ENCODE measurements at places on chromosomes 16 and 17.

- peak; percentile 81 for DNase-seq
Measured at GRCh38 chr17:46942441-46943217, 19.7 kb downstream of the GOSR2 start.

DNA sequence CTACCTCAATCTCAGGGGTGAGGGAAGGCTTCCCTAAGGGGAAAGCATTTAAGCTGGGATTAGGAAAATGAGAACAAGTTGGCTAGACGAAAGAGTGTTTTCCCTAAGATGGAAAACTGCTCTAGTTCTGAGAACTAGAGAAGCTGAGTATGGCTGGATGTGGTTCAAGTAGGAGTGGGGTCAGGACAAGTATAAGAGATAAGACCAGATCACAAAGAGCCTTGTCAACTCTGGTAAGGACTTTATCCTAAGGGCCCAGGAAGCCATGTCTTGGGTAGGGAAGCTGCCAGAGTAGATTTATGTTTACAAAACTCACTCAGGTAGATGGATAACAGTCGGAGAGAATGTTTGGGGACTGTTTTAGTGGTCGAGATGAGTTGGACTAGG is 1.7 kb downstream of the ANKS4B start:
- DNase-seq: no peak

DNA sequence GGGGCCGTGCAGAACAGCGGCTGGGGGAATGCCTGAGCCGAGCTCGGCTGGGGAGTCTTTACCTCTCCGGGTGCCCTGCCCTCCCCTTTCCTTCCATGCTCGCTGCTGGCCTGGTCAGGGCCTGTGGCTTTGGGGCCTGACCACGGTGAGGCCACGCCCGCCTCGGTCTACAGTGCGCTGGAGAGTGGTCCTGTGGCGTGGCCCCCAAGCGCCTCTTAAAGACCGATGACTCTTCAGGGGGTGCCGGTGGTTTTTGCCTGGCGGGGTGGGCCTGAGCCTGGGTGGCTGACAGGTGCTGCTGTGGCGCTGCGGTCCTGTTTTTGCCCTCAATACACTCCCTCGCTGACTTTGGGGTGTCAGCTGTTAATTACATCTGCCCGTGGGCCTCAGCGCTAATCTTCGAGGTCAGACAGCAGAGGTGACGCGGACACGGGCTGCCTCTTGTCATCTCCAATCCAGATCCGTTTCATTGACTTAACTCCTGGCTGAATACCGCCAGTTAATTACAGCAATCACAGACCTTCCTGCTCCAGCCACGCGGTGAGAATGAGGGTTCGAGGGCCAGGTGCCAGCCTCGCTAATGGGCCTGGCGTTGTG is 29.7 kb downstream of the GSE1 start:
- DNase-seq: no peak

DNA sequence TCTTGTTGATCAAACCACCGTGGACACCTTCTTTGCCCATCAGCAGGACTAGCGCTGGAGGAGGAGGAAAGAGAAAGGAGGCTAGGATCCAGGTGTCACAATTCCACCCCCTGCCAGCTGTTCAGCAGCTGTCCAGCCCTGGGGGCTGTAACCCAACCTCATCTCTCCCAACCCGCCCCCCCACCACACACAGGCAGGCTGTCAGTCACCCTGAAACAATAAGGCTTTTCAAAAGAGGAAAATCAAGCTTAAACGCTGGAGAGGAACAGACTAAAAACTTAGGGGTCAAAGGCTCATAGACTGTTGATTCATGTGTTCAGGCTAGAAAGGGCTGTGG is 2.4 kb downstream of the PFN1 start:
- DNase-seq: no peak

DNA sequence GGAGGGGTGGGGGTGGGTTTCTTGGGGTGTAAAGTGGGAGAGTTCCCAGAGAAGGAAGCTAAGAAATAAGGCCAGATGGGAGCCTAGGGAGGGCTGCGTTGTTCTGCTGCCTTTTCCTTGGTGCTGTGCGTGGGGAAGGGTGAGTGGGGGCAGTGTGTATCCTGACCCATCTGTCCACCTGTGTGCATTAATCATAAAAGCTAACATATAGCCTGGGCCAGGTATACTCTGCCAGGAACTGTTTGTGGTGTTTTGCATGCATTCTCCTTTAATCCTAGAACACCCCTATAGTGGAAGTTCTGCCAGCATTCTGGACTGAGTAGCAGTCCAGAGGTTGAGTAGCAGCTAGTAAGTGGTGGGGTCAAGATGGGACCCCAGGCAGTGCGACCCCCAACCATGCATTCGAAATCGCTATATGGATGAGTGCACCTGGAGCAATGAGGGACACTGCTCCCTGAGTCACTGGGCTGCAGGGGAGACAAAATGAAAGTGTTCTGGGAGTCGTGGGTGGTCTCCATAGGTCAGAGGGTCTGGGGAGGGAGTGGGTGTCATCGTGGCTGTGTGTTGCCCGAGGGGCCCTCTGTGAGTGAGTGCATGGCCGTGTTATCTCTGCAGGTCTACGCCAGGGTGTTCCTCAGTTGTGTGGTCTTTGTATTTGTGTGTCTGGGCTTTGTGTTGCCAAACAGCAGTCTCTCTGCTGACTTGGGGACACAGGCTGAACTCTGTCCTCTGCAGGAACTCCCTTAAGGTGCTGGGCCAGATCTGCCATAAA is 1.3 kb downstream of the ERBB2 start:
- DNase-seq: no peak
